DMS79 treated with DMSO at 0.1 percent for 48 hours (cell line): ENCODE measurements at places on chromosomes 2 and 18.
A peak's percentile ranks its signal among the peaks of the same experiment; 100 is the strongest.

DNA sequence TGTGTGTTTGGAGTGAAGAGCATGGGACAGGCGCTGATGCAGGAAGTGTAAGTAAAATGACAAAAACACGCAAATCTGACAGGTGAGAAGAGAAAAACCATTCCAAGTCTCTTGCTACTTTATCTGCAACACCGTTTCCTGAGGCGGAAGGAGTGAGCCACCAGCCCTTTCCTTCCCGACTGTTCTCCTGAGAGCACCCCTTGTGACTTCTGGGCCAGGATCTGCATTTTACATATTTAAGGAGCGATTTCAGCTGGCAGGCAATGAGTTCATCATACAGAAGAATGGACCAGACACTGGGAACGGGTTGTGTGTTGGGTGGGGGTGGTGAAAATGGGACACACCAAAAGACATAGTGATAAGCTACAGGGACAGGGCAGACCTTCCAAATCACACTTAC, 277.3 kb downstream of the TGIF1 start:
- DNase-seq, result no peak

GRCh38 chr2:126506786-126507185, 149.2 kb upstream of the GYPC start:
- DNase-seq, result no peak

DNA sequence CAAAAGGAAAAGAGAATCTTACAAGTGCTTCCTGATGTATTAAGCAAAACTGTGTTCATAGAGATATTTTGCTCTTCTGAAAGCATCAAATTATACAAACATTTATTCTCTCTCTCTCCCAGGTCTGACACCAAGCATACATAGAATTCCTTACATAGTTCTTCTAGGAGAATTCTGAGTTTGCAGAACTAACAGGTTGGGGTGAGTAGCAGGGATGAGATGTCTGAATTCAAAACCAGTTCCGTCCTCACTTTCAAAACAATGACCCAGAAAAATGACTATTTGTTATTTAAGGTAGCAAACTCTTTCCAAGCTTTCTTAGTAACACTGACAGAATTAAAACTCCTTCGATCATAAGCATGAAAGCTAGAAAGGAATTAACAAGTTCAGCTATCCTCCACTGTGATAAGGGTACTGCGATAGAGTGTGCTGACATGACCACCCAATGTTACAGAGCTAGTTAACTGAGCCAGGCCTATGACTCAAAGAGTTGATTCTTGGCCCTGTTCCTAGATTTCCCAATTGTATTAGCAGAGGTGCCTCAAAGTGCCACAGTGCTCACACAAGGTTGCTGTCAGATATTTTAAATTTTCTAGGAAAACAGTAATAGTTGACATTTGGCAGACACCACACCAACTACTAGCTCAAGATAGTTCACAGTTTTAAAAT, 85.8 kb upstream of the SETBP1 start:
- no peak for DNase-seq

GRCh38 chr18:53907921-53908320, 316.5 kb downstream of the MBD2 start:
- DNase-seq, result no peak

GRCh38 chr2:65913813-65914212, 481.4 kb upstream of the SPRED2 start:
- no peak for DNase-seq

- DNase-seq, result no peak
These were observed 178.7 kb downstream of the CLIP4 start for GRCh38 chr2:29293830-29294438.

- DNase-seq, result no peak
These were observed 140.3 kb downstream of the RPIA start for GRCh38 chr2:88831792-88832248.

DNA sequence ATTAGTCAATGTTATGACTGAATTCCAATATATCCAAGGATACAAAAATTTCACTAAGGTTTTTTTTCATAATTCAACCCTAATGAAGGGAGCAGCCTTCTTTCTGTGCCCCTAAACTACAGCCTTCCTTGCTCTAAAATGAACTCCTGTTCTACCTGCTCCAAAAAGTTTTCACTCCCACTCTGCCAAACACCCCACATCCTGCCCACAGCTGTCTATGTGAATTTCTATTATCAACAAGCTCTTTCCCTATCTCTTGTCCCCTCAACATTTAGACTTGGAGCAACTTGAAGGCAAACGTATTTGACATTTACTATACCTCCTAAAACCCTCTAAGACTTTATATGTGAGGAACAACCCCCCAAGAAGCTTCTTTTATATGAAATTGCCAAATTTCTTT, 2.5 kb downstream of the STAT4 start:
- DNase-seq, result no peak

GRCh38 chr2:185502351-185502750, 236.3 kb upstream of the FSIP2 start:
- no peak for DNase-seq

DNA sequence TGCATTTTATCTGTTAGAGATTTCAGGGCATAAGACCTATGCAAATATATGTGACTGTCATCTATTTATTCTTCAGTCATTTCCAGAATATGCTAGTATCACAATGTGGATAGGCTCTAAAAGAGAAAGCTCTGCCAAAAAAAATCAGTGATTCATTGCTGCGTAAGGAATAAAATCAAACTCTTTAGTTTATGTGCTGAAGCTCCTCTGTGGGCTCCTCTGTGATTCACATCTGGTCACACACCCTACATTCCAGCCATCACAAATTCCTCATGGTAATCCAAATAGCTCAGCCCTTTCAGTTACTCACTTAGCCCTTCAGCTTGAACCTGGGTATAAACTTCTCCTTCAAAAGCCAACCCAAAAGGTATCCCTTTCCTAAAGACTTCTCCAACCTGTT, 21.4 kb downstream of the DLGAP1 start:
- no peak for DNase-seq

- DNase-seq, result no peak
These were observed 251.3 kb downstream of the RDH14 start for GRCh38 chr2:18309188-18309587.

- DNase-seq, result no peak
These were observed 13.5 kb upstream of the CALCRL start for GRCh38 chr2:187461294-187462261.

DNA sequence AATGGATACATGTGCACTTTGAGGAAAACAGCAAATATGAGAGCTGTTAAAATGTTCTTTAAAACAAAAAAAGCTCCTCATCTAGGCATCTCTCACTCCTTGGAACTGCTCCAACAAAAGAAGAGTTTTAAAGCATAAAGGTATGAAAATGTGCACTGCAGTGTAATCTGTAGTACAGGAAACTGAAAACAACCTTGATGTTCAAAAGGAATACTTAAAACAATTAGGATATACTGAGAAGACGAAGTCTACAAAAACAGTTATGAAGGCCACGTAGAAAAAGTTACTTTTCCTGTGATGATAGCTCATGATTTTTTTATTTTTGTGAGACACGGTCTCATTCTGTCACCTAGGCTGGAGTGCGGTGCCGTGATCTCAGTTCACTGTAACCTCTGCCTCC, 2.1 kb upstream of the GPR75 start:
- no peak for DNase-seq

- no peak for DNase-seq
These were observed 41.3 kb upstream of the SLC1A4 start for GRCh38 chr2:64947885-64948284.

- no peak for DNase-seq
These were observed 353.6 kb upstream of the FANCL start for GRCh38 chr2:58594762-58595161.

DNA sequence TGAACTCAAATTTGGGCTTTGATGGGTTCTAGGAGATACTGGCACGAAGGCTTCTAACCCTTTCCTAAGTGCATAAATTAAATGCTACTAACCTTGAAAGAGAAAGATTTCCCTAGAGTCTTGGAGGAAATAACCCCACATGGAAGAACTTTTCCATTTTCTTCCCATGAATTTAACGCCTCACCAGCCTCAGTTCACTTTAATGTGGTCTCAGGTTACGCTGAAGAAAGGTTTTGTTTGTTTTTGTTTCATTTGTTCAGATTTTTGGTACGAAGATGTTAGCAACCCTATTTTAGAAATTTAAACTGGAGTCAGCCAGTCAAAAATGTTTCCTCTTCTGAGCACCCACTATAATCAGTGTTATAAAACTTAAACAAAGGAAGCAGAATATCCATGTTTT, 30.7 kb downstream of the METTL4 start:
- DNase-seq, result no peak

- DNase-seq, result no peak
These were observed 1.7 kb upstream of the DYSF start for GRCh38 chr2:71451705-71452104.

DNA sequence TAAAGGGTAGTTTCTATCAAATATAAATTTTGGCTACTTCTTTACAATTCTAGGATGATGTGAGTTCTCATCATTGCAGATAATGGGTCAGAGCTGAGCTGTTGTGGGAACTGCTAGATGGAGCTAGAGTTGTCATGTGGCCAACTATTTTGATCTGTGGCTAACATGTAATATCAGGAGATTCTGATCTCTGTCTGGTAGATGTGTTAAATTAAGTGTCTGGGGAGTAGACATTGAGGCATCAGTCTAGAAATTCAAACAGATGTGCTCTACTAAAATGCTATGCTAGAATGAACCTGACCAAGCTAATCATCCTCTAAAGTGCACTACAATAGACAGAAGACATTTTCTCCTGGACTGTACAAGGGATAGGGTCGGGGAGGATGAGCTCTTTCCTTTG, 30.3 kb upstream of the DARS1 start:
- no peak for DNase-seq

DNA sequence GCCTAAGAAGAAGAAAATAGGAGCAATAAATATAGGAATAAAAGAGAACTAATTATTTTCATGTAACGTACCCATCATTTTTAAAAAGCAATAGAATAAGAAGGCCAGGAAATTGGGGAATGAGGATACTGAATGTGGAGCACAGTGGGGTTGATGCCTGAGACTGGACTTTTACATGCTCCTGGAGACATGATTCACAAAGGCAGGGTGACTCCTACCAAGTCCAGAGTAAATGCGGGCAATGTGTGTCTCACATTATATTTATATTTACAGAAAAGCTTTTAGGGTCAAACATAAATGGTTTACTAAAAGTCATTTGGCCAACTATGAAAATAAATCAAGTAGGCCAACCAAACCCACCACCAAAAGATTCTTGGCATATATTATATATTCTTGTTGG, 87.9 kb upstream of the COL5A2 start:
- no peak for DNase-seq

GRCh38 chr2:72605836-72606442, 219.9 kb downstream of the EXOC6B start:
- DNase-seq, result peak; percentile 13

DNA sequence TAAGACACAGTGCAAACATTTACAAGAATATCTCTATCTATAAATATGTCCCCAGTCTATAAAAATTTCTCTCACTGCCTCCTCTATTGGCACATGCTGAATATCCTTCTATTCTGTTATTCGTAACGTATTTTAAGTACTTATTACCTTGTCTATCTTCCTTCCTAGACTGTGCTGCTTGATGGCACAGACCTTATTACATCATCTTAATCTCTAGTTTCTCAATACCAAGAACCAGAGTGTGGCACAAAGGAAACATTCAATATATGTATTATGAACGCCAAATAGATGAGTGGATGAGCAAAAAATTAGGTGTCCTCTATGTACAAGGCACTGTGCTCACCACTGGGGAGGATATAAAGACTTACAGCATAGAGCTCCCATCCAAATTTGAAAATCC, 282.8 kb downstream of the NBAS start:
- DNase-seq, result no peak

DNA sequence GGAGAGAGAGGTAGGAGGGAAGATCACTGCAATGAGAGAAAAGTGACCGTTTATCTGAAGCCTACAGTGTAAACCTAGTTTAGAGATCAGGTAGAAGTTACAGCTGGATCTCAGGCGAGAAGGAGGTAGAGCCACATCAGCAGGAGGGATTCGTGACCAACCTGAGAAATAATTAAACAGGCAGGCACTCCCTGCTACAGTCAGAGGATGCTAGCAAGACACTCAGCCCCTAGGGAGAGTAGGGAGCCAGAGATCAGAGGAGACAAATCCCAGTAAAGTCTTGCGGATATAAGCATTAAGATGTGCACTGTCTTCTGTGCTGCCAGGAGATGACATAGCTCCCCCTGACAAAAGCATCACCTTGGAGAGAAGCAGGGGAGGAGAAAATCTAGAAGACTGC, 629.1 kb upstream of the SLC39A10 start:
- DNase-seq, result no peak

DNA sequence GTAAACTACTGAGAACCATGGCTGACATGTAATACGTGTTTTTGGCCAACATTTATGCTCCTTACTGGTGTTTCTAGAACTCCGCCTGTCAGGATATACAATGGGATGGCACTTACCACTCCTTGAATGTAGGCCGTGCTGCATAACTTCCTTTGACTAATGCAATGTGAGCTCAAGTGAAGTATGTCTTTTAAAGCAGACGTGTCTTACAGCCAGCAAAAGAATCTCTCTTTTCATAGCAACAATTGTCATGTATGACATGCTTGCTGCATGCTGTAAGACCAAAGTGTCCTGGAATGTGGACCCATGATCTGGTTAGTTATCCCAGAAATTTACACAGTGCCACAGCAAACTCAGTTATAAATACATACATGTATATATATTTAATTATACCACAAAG, 1202.7 kb upstream of the PIK3C3 start:
- DNase-seq, result no peak

- DNase-seq, result peak; percentile 5
These were observed 9.7 kb upstream of the TEKT4 start for GRCh38 chr2:94861308-94862152.

DNA sequence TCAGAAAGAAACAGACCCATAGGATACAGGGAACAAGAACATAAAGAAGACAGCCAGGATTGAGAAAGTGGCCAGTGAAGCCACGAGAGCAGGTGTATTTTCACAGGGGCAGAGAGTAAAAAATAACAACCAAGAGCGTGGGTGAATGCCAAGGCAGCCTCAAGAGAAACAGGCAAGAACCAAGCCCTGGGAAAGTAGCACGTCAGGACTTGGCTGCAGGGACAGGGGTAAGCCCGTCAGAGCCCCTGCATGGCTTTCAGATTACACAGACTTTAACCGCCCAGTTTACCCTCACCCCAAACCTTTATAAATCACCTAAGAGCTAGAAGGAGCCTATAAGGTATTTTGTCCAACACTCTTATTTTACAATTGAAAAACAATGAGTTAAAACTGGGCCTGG, 43.7 kb downstream of the ARL4C start:
- DNase-seq, result no peak

DNA sequence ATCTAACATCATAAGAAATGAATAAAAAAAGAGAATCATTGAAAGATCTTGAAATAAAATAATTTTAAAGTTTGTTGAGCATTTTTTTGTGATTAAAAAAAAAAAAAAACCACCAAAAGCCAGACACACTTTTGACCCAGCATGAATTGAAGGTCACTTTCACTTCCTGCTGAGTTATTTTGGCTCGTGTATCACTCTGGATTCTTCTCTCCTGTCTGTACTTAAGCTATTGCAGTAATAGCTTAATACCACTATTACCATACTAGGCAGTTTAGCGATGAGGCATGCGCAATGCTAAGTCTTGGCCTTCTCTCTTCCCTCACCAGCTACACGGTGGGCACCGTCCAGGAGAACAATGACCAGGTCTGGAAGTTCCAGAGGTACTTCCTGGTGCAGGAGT, 54.5 kb upstream of the SPP2 start:
- DNase-seq, result no peak
